ENCODE measurements at places on chromosomes 7 and 10.
A peak's percentile ranks its signal among the peaks of the same experiment; 100 is the strongest.

DNA sequence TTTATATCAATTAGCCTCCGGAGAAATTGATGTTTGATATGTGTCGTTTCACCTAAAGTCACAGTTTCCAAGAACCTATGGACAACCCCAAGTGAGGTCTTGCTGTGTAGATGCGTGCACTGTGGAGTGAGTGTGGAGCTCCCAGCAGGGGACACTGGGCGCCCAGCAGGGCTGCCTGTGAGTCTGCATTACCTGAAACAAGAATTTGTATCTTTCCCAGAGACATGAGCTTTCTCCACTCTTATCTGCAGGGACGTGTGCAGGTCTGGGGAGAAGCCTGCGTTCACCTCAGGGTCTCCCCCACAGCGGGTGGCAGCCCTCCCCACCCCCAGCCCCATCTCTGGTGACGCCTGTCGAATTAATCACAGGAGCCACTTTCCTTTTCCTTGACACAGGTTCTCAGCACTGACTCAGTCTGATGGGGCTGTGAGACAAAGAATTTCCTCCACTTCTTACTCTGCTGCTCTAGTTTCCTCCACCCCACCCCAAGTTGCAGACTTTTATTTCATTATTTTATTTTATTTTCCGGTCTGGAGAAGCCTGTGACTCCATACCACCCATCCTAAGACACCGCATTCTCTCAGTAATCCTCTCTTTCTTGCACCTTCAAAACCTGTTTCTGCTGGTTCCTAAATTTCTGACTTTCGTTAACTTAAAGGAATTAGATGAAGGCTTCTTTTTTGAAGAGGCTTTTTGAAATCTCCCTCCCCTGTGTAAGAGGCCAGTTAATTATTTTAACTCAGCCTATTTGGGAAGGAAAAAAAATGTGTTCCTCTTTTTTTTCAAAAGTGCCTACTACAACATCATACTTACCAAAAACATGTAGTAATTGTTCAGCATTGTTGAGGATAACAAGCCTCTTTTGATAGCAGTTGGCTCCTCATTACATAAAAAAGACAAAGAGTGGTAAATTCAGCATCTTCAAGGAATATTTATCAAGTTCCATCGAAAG is 17.0 kb upstream of the INSIG1 start:
- no peak for DNase-seq

DNA sequence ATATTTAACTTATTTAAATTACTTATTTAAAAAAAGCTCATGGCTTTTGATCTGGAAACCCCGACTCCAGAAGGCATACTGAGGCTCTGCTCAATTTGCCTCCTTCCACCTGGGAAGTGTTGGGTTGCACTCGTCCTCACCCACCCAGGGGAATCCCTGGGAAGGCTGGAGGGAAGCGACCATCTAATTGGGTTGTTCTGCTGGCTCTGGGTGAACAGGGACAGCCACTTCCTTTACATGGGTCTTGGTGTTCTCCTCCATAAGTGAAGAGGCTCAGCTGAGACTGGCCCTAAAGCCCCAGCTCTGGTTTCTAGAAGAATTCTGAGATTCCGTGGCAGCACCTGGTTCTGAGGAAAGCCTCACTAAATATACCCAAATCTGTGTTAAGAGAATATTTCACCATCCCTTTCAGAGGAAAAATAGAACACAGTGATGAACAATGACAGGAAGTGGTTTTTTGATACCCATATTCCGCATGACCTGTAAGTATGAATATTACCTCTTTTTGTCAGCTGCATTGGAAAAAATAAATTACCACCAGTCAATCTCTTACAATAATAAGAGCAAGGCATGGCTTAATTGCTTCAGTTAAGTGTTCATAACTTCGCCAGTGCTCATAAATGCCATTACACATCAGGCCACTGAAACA is 131.1 kb upstream of the SHH start:
- DNase-seq = no peak

- no peak for DNase-seq
Measured at GRCh38 chr7:67309764-67310549, 313.3 kb downstream of the TYW1 start.

- no peak for DNase-seq
Measured at GRCh38 chr10:57905861-57906260, 361.8 kb downstream of the IPMK start.

- DNase-seq = no peak
Measured at GRCh38 chr7:157758468-157759245, 421.9 kb downstream of the DNAJB6 start.

DNA sequence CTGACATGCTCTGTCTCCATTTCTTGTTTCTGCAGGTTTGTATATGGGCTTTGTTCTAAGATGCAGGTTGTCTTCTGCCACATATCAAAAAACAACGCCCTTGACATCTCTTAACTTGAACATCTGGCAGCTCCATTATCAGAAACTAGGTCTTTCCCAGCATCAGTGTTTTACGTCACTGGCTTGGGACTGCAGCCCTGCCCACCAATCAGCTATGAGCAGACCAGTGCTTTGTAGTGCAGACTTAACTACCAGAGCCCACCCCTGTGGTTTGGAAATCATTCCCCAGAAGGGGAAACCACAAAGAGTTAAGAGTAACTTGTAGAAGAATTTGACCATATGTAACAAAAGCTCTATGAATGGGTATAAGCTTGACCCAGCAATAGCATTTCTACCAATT is 132.4 kb downstream of the SEPTIN14 start:
- DNase-seq = no peak

GRCh38 chr7:27895551-27895950 is 155.6 kb downstream of the TAX1BP1 start:
- no peak for DNase-seq

DNA sequence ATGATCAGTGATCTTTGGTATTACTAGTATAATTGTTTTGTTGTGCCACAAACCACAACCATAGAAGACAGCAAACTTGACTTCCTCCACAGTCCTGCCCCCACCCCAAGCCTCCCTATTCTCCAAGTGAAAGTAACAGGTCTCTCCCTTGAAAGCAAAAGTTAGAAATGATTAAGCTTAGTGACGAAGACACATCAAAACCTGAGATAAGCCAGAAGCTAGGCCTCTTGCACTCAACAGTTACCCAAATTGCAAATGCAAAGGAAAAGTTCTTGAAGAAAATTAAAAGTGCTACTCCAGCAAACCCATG is 7.5 kb downstream of the SAR1A start:
- DNase-seq = no peak

- DNase-seq = no peak
Measured at GRCh38 chr10:32979041-32979440, 21.0 kb upstream of the ITGB1 start.

GRCh38 chr10:14056610-14057332 is 274.0 kb downstream of the FRMD4A start:
- no peak for DNase-seq

DNA sequence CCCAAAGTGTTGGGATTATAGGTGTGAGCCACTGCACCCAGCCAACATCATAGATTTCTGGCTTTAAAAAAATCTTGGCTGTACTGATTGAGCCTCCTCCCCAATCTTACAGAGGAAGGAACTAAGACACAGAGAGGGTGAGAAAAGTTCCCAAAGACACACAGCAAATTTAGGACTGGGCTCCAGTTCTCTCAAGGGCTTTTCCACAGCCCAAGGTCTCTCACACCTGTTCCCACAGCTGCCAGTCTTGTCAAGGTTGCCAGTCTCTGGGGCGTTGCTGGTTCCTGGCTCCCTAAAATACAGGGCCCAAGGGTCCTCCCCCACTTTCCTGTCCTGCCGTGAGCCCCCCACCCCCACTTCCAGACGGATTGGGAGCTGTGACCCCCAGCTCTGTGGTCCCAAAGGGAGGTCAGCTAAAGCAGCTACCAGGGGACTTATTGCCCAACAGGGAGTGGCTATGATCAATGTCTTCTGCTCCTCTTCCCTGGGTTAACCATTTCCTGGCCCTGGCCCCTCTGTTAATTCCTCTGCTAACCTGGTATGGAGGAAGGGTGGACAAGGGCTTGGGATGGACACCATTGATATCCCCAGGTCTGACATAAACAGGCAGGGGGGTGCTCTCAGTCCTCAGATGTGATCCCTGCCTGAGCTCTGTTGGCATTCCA is 3.1 kb upstream of the ZAN start:
- DNase-seq = no peak

GRCh38 chr10:51300617-51301304 is 226.5 kb downstream of the PRKG1 start:
- DNase-seq = no peak

DNA sequence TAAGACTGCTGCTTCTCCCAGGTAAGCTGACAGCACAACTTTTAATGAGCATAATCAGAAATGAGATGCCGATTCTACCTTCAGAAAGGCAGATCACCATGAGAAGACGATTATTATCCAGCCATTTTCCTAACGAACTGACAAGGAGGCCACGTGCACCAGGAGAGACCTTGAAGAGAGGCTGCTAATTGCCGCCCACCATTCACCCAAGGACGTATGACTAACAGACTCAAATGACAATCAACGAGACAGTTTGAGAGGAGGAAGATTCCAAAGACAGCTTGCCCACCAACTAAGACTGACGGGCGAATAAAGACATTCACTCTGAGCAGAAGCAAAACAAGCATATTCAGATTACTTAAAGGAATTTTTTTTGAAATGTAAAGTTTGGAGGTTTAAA is 301.9 kb upstream of the TAC1 start:
- no peak for DNase-seq

- no peak for DNase-seq
Measured at GRCh38 chr7:121140790-121141189, 152.3 kb downstream of the CPED1 start.

DNA sequence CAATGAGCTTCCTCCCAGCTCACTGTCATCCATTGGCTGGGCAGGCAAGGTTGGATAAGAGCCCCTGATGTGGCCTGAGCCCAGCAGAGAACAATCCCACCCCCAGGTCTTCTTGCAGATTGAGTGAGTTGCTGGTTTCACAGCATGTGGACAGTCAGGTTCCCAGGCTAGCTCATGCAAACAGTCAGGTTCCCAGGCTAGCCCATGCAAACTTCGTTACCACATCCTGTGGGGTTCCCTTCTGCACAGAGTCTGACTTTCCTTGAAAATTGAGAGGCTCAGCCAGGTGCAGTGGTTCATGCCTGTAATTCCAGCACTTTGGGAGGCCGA is 67.1 kb downstream of the TMEM130 start:
- no peak for DNase-seq

- DNase-seq = no peak
Measured at GRCh38 chr7:99618726-99619125, 2.0 kb downstream of the ZSCAN25 start.

DNA sequence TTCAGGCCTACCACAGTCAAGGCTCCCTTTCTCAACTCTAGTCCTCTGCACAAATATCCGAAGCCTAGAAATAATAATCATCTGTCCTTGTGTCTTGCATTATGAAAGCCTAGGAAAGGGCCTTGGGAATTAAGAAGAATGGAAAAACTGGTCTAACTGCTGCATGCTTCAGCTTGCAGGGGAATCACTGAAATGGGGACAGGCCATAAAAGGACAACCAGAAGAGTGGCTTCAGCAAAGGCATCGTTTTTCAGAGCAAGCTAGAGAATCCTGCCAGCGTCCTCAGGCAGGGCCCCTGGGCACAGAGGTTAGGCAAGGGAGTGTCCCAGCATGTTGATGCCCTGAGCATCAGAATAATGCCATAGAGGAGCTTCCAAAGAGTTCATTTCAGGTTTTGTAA is 13.2 kb downstream of the ERVW-1 start:
- no peak for DNase-seq

DNA sequence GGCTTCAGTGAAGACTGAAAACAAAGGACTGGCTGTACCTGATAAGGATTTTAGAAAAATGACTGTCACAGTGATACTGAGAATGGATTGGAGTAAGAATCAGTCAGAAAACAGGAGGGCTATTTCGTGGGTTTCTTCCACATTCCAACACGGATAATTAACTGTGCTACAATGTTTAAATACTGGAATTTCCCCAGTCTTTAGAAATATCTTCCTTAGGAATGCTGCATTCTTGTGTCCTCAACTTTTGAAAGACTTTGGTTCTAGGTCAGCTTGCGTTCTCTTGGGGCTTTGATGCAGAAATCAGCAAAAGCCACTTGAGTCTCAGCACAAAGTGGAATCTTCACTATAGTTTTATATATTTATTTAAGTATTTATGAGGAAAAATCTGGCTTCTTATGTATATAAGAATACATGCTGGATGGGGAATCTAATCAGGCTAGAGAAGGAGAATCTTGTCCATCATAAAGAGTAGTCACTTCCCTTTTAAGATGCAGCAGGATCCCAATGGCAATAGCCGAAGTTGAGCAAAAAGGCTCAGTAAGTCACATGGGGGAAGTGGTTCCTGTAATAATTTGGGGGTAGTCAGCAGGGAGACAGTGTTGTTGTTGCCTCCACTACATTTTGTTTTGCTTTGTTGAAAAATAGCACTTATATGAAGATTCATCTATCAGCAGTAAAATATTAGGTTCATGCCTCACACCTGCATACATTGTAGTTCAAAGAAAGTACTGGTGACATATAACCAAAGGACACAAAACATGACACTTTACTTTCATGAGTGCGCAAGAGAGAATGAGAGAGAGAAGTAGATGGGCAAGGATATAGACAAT is 86.0 kb downstream of the CH25H start:
- DNase-seq = no peak

DNA sequence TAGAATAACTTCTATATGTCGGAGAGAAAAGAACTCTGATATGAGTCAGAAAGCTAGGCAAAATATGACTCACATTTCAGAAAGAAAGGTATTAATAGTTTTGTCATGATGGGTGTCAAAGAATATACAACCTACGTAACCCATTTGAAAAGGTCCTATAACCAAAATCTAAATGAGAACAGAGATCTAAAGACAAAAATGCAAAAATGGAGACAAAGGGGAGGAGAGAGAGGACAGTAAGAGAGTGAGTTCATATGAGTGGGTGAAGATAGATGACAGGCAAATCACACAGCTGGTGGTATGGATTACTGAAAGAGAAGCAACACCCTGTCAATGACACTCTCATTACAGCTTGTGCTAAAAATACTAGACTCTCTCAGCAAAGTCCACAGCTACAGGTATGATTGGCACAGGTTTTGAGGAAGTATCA is 25.6 kb downstream of the ANKMY2 start:
- no peak for DNase-seq

DNA sequence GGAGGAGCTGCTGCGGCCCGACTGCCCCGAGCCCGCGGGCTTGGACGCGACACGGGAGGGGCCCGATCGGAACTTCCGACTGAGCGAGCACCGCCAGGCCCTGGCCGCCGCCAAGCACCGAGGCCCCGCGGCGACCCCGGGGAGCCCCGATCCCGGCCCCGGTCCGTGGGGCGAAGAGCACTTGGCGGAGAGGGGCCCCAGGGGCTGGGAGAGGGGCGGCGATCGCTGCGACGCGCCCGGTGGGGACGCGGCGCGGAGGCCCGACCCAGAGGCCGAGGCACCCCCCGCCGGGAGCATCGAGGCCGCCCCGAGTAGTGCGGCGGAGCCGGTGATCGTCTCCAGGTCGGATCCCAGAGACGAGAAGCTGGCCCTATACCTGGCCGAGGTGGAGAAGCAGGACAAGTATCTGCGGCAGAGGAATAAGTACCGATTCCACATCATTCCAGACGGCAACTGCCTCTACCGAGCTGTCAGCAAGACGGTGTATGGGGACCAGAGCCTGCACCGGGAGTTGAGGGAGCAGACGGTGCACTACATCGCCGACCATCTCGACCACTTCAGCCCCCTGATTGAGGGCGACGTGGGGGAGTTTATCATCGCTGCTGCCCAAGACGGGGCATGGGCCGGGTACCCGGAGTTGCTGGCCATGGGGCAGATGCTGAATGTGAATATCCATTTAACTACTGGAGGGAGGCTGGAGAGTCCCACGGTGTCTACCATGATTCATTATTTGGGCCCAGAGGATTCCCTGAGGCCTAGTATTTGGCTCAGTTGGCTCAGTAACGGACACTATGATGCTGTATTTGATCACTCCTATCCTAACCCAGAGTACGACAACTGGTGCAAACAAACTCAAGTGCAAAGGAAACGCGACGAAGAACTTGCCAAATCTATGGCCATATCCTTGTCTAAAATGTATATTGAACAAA is 1.4 kb downstream of the OTUD1 start:
- DNase-seq = peak; percentile 50

Data from activated T-cell treated with anti-CD3 and anti-CD28 coated beads, Interleukin-2, amount 50 U/mL, for 1 hour (primary cell).